Fibroblast of villous mesenchyme (primary cell): ENCODE measurements at places on chromosomes 3 and 15.

- no peak for DNase-seq
Measured at GRCh38 chr3:191435981-191436380, 25.0 kb upstream of the PYDC2 start.

GRCh38 chr3:136267235-136267634 is 17.1 kb downstream of the PCCB start:
- no peak for DNase-seq

DNA sequence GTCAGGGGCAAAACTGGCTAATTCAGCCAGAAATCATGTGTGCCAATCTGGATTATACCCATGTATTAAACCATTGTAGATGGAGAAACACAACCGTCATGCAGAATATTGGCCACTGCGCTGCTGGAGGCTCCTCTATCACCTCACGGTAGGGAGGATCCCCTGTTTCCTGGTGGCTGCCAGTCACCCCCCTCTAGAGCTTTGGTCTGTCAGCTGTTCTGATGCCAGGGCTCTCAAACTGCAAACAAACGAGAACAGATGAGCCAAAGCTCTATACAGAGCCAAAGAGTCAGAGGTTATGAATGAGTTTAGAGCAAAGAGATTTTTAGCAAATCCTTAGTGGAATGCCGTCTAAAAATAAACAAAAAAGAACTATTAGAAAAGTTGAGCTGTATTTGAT is 62.5 kb downstream of the IL20RB start:
- DNase-seq, result no peak

DNA sequence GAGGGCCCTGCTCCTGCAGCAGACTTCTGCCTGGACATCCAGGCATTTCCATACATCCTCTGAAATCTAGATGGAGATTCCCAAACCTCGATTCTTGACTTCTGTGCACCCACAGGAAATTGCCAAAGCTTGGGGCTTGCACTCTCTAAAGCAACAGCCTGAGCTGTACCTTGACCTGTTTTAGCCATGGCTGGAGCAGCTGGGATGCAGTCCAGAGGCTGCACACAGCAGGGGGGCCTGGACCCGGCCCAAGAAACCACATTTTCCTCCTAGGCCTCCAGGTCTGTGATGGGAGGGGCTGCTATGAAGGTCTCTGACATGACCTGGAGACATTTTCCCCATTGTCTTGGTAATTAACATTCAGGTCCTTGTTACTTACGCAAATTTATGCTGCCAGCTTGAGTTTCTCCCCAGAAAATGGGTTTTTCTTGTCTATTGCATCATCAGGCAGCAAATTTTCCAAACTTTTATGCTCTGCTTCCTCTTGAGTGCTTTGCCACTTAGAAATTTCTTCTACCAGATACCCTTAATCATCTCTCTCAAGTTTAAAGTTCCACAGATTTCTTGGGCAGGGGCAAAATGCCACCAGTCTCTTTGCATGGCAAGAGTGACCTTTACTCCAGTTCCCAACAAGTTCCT is 11.8 kb upstream of the MYO5A start:
- no peak for DNase-seq

- peak; percentile 47 for DNase-seq
Measured at GRCh38 chr3:59212128-59212779, 162.4 kb upstream of the CFAP20DC start.

DNA sequence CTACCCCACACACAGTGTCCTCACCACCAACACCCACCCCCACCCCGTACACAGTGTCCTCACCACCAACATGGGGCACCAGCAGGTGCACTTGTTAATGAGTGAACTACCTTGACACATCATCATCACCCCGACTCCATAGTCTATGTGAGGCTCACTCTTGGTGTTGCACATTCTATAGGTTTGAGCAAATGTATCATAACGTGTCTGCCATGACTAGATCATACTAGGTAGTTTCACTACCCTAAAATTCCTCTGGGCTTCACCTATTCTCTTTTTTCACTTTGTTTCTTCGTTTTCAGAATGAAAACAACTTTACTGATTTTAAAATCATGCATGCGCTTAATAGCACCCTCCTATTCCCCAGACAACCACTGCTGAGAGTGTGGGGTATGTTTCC is 102.6 kb upstream of the SLC6A6 start:
- DNase-seq, result no peak
